ENCODE measurements at places on chromosomes 3 and 15.

GRCh38 chr15:83404121-83404520, 43.0 kb upstream of the SH3GL3 start:
- no peak for DNase-seq

- no peak for DNase-seq
These were observed 3.2 kb downstream of the AEN start for GRCh38 chr15:88624156-88624970.

DNA sequence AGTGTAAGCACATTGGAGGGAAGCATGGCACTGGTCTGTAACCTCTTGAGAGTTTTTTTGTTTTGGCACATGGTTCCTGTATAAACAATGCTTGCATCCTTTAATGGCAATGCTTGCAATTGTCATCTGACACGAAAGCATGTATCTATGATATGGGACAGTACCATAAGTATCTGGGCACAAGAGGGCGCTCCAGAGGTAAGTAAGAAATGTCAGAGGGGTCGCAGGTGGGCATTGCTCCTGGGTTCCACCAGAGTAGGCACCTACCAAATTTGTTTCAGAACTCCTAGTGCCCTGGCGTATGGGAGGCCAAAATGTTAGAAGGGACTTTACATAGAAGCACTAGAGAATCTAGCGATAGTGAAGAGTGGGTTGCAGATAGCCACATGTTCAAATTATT, 58.7 kb upstream of the BCHE start:
- DNase-seq, result no peak

DNA sequence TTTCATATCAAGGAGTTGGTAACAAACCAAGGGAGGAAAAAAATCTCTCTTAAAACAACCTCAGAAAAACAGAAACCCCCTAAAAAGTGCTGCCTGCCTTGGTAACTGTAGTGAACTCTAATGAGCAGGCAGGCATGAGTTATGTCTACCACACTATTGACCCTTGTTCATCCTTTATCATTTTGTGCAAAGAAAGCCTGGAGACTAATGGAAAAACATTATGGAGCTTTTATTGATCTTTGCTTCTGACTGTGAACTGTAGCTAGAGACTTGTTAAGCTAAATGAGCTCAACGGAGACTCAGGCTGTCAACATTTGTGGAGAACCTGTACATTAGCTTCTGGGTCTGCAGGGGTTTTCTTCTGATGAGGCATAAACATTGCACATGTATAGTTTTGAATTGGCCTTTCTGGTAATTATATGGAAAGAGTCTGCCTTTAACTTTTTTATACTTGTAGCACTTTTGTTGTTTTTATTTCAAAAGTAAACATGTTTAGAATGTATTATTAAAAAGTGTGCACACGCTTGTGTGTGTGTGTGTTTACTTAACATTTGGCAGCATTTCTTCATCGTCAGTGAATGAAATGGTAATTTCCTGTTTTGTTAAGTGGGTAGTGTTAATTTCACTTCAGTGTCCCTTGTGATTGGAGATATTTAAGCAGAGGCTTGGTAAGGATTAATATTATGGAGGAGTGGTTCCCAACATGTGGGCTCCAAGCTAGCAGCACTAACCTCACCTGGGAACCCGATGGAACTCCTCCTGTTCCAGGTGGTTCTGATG, 15.9 kb upstream of the SPTSSB start:
- no peak for DNase-seq

GRCh38 chr15:70704731-70705130, 58.6 kb downstream of the UACA start:
- DNase-seq, result no peak

All from non-pigmented ciliary epithelial cell (primary cell).